ENCODE measurements at places on chromosomes 3 and 15. TPM values are rescaled to one million over a fixed set of nuclear protein-coding genes. Genes with fewer than 3 reads are reported as not detected.

GRCh38 chr15:98855067-98855814 is 152.4 kb downstream of the PGPEP1L start:
- no peaks in the 10 kb centered on the region for H3K27me3 ChIP-seq
- H3K27ac ChIP-seq = no peak overlapping the region
- H3K4me3 ChIP-seq = no peak overlapping the region
- no peaks in the 10 kb centered on the region for H3K36me3 ChIP-seq
- H3K4me1 ChIP-seq = no peaks in the 10 kb centered on the region

GRCh38 chr3:13053893-13054292 is 19.3 kb downstream of the IQSEC1 start:
- H3K27me3 ChIP-seq = no peaks in the 10 kb centered on the region
- no peaks in the 10 kb centered on the region for H3K36me3 ChIP-seq
- no peak overlapping the region for H3K4me3 ChIP-seq
- no peaks in the 10 kb centered on the region for H3K4me1 ChIP-seq

- no peak overlapping the region for H3K27ac ChIP-seq
- no peaks in the 10 kb centered on the region for H3K4me1 ChIP-seq
- H3K27me3 ChIP-seq = no peaks in the 10 kb centered on the region
- peaks cover 3% of the 10 kb centered on the region for H3K36me3 ChIP-seq
- no peak overlapping the region for H3K4me3 ChIP-seq
These were observed 9.8 kb downstream of the RPUSD2 start for GRCh38 chr15:40578892-40579291.

DNA sequence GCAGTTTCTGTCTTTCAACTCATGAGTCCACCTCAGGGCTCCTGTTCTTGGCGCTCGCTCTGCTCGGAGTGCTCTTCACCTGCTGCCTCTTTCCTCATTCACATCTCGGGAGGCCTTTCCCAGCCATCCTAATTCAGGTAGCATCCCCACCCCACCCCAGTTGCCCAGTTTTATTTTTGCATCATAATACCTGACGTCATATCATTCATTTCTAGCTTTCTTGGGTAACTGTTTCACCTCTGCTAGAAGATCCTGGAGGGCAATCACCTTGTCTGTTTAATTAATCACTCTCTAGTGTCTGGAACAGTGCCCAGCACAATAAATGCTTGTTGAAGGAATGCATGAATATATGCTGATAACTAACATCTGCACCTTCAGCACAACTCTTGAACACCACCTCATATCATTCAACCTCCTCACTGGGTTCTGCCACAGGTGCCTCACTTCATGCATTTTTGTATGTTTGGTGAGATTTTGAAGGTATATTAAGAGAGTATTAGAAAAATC is 7.6 kb downstream of the NUSAP1 start:
- no peak overlapping the region for H3K27ac ChIP-seq
- no peaks in the 10 kb centered on the region for H3K4me1 ChIP-seq
- H3K36me3 ChIP-seq = no peaks in the 10 kb centered on the region
- H3K27me3 ChIP-seq = no peaks in the 10 kb centered on the region

Gene ANKRD28
- total RNA-seq = 64.3 TPM

Gene PHC3
- 52.6 TPM for total RNA-seq
